ENCODE measurements at places on chromosomes 7 and 10.

- DNase-seq: no peak
Measured at GRCh38 chr10:74523199-74523598, 303.2 kb upstream of the KAT6B start.

- no peak for DNase-seq
Measured at GRCh38 chr7:514651-515598, 4.7 kb downstream of the PDGFA start.

DNA sequence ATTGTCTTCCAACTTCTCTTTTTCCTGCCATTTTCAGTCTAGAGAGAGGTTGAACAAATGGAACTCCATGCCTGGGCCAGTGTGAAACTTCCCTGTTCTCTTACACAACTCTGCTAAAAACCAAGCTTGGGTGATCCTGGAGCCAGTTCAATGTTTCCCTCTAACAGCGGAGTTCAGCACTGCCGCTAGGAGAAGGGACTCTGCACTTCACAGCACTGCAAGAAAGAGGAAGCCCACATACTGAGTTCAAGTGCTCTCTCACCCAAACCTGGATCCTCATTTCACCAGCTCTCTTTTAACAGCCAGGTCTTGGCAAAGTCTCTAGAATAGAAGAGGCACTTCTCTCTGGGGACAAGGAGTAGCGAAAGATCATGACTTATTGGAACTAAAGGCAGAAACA, 18.8 kb downstream of the FOXI2 start:
- DNase-seq: no peak

DNA sequence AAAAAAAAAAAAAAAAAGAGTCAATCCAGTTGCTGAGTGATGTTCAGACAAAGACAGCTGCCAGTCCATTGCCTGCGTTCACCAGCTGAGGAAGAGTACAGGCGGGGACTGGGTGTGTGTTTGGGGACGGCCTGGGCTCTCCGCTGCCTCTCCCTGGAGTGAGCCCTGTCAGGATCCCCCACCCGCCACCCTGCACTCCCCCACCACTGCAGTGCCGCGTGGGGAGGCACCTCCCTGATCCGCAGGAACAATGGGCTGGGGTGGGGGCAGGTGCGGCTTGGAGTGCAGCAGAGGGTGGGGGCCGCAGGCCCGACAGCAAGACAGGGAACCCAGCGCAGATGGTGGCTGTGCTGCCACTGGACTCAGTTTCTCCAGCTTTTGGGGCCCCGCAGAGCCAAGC, 1.4 kb downstream of the HSPA12A start:
- DNase-seq: no peak

DNA sequence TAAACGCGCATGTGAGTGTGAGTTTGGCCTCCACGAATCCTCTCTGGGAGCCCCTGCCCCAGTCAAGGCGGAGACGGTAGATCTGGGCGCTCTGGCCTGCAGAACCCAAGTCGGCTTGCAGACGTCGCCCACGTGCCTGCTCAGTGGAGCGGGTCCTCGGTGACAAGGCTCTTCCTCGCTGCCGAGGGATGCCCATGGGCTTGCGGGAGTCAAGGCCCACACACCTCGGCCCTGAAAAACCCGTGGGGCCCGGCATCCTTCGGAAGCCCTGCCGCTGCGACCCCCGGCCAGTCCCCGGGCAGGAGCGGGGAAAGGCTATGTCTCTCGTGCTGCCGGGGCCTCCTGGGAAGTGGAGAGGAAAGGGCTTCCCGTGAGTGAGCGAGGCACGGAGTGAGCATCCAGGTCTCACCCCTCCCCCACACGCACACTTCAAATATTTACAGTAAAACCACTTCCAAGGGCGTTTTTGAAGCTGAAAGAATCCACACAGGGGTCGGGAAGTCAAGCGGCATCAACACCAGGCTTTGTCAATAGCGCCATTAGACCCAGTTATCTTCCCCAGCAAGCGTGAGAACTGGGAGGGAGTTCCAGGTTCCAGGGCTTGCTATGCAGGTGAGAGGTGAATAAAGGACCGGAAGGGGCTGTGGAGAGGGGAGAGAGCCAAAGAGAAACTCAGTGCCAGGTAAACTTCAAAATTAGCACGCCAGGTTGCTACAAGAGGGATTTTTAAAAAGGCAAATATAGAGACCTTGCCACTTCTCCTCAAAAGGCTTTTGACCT, 1.1 kb upstream of the MNX1 start:
- DNase-seq: no peak

GRCh38 chr10:122636953-122637352, 62.7 kb downstream of the C10orf120 start:
- no peak for DNase-seq

DNA sequence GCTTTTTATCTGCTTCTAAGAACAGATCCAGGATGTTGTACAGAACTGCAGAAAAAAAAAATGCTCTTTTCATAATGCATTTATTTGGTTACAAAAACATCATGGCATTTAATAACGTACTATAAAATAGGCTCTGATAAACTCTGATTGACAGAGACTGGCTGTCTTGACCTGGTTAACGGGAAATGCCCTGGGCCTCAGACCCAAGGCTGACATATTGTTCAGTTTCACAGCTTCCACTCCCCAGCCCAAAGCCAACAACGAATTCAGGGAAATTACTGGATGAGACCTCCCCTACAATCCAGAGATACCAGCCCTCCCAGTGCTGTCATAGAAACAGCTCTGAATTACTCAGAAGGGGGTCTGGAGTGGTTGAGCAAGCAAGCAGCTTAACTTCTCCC, 260.1 kb downstream of the CREB5 start:
- DNase-seq: no peak

All from AG08395 (cell line).